Cardiac muscle cell (in vitro differentiated cells and primary cell): ENCODE measurements at places on chromosomes 3 and 15.

DNA sequence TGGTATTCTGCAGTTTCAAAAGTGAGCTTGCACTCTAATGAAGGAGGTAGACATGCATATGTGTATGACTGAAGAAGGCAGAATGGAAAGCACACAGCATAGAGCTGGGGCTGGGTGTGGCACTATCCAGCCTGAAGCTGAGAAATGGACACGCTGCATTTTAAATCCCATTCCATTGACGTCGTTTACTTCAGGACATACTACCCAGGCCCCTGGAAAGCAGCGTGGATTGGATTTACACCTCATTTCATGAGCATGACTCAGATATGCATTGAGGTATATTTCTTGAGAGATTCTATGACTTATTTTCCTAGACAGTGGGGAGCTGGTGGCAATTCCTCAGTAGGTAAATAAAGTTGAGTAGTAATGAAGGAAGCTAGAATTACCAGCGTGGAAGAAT is 101.4 kb downstream of the ABI3BP start:
- no peak for DNase-seq

DNA sequence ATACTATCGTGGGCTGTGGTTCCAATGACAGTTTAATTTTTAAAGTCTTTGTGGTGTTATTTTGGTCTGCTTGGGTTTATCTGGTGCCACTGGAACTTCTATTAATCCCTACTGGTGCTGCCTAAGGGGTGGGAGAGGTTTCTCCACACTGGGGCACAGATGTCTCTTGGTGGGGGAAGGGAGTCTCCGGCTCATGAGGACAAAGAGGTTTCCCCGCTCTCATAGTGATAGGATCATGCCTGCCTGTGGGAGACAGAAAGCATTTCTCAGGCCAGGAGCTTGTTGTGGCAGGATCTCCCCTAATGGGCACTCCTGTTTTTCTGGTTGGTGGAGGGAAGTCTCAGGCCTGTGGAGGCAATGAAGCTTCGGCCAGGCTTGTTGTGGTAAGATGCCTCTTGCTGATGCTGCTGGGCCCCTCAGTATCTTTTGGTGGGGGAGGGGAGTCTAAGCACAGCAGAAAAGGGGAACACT is 84.3 kb upstream of the THRB start:
- DNase-seq: no peak

DNA sequence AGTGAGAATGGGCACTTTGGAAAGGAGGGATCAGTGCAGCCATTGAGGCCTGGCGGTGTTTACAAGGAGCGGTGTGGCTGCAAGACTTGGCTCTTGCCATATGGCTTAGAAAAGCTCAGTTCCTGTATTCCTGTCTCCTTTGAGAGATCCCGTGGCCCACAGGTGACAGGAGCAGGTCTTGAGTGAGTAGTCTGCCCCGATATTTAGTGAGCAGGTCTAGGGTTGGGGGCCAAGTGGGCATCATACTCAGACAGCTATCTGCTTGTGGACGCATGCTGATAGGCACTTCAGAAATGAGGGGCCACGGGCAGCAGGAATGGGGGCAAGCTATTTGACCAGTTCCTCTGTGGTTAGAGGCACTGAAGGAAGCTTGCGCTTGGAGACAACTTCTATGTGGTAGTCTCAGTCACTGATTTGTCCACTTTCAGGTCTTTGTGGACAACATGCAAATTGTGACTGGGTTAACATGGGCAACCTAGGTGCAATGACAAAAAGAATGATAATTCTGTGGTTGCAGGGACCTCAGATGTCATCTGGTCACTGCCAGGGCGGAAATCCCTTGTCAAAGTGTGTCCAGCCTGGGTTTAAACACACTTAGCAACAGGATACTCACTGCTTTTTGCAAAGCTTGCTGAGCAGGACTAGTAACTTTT is 1.1 kb downstream of the TMED3 start:
- peak; percentile 6 for DNase-seq

DNA sequence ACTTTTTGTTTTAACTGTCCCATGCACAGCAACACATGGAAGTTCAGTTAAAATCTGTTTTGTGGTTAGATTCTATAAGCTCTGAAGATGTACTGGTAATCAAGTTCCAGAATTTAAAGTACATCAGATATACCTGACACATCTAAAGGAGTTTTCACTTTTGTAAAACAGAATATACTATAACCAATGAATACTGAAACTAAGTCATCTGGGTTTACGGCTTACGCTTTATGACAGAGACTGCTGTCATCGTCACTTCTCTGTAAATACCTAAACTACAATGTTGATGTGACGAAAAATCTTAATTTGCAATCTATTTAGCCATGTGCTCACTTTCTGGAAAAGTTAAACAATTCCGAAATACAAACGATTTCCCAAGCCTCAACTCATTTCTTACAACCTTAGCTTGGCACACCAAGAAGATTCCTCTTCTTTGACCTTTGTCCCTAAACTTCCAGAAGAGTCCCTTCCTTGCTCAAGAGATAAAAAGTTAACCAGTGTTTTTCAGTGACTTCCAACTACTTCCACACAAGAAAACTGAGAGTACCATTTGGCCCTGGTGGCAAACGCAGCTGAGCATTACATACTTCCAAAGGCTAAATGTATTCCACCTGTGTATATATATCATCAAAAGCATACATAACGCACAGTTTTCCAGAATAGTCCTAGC is 56.8 kb upstream of the NEK10 start:
- no peak for DNase-seq

- no peak for DNase-seq
These were observed 139.3 kb downstream of the NFKBIZ start for GRCh38 chr3:101988596-101988995.

DNA sequence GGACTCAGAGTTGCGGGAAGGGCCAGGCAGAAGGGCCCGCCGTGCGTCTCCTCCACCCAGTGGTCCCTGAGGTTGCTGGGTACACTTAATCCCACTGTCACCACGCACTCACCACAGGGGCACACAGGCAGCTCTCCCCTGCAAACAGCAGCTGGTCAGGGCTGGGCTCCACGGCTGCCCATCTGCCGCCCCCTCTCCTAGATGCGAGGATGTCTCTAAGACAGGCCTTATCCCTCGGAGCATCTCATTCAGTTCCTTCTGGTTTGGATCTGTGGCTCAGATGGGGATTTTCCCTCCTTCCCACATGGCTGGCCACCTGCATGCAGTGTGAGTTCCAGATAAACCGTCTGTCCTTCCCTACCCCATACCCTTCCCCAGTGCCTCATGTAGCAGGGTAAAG is 26.3 kb downstream of the MRPS11 start:
- no peak for DNase-seq

- no peak for DNase-seq
These were observed 85.0 kb upstream of the PLXNA1 start for GRCh38 chr3:126897943-126898342.

GRCh38 chr3:13206799-13207577 is 133.8 kb upstream of the IQSEC1 start:
- no peak for DNase-seq

DNA sequence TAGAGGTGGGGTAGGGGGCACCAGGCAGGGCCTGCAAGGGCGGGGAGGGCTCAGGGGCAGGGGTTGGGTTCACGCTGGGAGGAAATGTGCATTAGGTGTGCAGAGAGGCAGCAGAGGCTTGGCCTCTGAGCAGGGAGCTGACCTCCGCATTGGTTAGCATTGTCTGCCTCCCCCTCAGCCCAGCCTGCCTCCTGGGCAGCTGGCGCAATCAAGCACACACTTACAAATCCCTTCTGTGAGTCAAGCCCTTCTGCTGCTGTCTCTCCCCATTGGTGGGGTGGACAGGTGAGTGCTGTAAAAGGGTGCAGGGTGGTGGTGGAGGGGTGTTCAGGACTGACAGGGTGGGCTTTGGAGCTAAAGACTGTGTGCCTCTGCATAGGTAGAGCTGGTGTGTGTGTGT is 9.3 kb downstream of the LOXL1 start:
- DNase-seq: peak; percentile 61

DNA sequence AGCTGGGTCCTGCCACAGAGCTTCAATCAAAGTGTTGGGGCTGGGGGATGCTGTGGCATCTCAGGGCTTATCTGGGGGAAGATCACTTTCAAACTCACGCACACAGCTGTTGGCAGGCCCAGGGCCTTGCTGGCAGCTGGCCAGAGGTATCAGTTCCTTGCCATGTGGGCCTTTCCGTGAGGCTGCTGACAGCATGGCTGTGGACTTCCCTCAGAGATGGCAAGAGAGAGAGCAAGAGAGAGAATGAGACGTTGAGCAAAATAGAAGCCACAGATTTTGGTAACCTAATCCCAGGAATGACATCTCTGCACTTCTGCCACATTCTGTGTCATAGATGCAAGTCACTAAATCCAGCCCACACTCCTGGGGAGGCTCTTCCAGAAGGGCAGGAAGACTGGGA is 91.0 kb downstream of the TPRG1 start:
- no peak for DNase-seq

GRCh38 chr3:138939561-138940241 is 7.2 kb downstream of the FOXL2 start:
- no peak for DNase-seq

- DNase-seq: no peak
These were observed 12.1 kb downstream of the IQGAP1 start for GRCh38 chr15:90400005-90400758.

DNA sequence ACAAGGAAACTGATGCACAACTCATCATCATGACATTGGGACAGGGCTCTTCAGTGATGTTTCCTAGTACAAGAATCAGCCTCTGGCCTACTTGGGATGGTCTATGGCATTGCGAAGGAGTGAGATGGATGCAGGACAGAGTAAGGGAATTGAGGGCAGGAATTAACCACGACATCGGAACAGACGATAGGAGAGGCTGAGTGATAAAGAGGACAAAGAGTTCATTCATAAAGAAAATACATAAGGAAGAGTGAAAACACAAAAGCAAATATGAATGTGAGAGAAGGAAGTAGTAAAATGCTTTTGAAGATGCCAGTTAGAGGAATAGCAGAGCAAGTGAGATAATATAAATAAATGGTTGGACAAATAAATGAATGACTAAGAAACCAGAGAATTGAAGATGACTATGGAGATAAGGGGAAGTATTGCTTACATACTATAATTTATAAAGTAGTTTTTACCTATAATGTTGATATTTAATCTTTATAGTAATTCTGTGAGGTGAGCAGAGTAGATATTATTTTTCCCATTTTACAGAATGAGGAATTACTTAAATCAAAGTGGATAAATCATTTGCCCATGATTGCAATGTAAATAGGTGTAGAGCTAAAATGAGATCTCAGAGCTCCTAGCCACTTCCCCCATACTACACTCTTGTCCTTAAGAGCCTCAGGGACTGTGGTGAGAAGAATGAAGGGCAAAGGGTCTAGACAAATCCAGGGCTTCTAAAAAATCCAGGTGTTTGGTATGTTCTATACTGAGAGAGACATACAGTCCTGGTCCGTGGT is 203.3 kb downstream of the DTWD1 start:
- peak; percentile 21 for DNase-seq

DNA sequence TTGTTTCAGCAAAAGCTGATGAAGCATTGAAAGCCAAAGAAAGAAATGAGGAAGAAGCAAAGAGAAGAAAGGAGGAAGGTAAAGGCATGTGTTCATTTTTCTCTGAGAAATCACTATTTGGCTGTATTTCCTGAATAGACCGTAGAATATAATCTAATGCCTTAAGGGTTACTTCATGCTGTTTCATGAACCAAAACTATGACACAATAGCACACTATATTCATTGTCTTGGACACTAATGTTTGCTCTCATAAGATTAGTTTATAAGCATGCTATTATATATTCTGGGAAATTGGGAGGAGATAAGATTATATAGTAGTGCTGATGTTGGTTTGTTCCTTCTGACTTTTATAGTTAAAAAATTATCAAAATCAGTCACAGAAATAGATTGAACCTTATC is 110.1 kb upstream of the MLF1 start:
- no peak for DNase-seq

GRCh38 chr3:53795789-53796560 is 50.2 kb downstream of the CHDH start:
- peak; percentile 82 for DNase-seq

DNA sequence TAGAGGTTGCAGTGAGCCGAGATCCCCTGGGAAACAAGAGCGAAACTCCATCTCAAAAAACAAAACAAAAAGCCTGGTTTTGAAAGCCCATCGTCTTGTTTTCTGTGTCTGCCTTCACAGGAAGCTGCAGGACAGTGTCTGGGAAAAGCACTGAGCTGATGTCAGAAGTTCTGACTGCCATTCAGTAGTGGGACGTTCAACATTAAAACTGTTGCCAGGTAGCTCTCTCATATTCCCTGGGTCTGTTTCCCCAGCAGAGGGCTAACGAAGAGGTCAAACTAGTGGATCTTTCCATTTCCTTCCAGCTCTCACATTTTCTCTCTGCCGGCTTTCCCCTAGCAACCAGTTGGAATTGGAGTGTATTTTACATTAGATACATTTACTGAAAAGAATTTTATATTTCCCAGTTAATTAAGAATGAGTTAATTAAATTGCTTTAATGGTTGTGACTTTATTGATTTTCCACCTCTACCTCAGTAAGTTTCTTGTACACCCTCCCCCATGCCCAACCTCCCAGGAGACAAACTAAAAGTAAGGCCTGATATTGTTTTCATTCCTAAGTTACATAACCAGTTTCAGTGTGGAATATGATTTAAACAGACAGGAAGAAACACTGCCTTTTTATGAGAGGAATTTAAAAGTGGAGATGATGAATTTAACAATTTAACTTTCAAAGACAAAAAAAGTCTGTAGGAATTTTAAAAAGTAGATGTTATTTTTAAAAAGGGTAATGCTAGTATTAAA is 29.9 kb downstream of the RCN2 start:
- DNase-seq: peak; percentile 7

GRCh38 chr15:44541282-44541958 is 4.5 kb downstream of the EIF3J start:
- DNase-seq: peak; percentile 88

DNA sequence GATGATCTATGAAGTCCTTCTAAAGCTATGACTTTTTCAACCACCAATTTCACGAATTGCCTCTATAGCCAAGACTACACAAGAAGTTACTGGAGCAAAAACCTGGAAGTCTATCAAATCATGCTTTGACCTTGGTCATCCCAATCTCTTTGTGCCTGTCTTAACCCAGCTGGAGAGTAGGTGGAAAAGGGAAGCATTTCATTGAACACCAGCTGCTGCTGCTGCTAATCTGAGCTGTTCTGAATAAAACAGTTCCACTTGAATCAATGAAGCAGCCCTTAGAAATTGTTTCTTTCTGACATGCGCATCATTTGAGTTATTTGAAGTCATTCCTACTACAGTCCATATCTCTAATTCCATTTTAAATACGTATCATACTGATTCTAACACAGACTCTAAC is 7.3 kb upstream of the UBE3A start:
- DNase-seq: no peak

GRCh38 chr3:126557415-126557745 is 1.4 kb downstream of the C3orf22 start:
- no peak for DNase-seq
